ENCODE measurements at places on chromosomes 6 and 20.
A peak's percentile ranks its signal among the peaks of the same experiment; 100 is the strongest.

GRCh38 chr6:107741191-107741680 is 82.9 kb downstream of the SCML4 start:
- DNase-seq, result no peak

- DNase-seq, result no peak
Observed at GRCh38 chr20:35091816-35092523, 637 bp downstream of the TRPC4AP start.

GRCh38 chr6:35294308-35294945 is 3.2 kb upstream of the DEF6 start:
- DNase-seq, result peak; percentile 52

DNA sequence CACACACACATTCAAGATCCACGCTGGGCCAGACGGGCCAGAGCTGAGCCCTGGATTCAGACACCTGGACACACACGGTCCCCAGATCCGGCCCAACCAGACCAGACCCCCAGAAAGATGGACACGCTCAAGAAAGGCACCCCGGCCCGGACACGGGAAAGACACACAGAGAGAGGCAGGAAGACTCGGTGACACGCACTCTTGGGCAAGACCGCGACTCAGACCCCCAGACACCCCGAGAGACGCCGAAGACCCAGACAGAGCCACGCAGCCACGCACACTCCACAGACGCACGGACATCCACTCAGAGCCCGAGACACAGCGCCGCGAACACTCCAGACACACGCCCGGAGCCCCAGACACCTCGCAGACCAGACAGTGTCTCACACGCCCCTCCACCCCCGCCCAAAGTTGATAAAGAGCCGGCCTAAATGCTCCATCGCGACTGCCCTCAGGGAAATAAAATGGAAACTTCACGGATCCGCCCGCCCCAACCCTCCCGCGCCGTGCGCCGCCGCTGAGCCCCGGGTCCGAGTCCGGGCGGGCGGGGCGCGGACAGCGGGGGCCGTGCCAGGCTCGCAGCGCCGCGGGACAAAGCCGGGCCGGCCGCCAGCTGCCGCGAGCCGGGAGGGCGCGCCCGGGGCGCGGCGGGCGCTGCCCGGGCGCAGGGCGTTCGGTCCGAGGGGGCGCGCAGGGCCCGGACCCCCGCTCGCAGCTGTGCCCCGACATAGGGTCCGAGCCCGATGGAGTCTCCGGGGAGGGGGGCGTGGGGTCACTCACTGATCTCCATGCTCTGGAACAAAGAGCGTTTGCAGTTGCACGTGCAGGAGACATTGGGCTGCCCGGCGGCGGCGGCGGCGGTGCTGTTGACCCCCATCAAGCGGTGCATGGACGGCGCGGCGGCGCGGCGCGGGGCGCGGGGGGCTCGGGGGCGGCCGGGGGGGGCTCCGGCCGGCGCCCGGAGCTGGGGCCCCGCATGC is 831 bp downstream of the PMEPA1 start:
- DNase-seq, result no peak

DNA sequence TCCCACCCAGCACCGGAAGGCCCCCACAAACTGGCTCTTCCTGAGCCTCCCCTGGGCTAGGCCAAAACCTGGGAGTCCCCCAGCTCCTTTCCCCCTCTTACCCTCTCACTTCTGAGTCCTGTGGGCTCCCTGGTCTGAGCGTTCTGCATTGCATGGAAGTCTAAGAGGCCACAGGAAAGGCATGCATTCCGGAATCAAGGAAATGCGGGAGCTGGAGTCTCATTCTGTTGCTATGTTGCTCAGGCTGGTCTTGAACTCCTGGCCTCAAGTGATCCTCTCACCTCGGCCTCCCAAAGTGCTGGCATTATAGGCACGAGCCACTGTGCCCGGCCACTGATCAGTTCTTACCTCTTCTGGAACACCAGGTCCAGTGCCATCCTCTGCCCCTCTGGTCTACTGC is 45.9 kb downstream of the UBE2V1 start:
- DNase-seq, result no peak

All from NCI-H1105 (cell line).